Stimulated activated CD8-positive, alpha-beta memory T cell treated with anti-CD3 and anti-CD28 coated beads, Interleukin-15, amount 100 ng/mL, for 4 hours (primary cell): ENCODE measurements at places on chromosomes 13 and 19.

- no peak for DNase-seq
Observed at GRCh38 chr13:106464076-106464475, 71.4 kb downstream of the EFNB2 start.

DNA sequence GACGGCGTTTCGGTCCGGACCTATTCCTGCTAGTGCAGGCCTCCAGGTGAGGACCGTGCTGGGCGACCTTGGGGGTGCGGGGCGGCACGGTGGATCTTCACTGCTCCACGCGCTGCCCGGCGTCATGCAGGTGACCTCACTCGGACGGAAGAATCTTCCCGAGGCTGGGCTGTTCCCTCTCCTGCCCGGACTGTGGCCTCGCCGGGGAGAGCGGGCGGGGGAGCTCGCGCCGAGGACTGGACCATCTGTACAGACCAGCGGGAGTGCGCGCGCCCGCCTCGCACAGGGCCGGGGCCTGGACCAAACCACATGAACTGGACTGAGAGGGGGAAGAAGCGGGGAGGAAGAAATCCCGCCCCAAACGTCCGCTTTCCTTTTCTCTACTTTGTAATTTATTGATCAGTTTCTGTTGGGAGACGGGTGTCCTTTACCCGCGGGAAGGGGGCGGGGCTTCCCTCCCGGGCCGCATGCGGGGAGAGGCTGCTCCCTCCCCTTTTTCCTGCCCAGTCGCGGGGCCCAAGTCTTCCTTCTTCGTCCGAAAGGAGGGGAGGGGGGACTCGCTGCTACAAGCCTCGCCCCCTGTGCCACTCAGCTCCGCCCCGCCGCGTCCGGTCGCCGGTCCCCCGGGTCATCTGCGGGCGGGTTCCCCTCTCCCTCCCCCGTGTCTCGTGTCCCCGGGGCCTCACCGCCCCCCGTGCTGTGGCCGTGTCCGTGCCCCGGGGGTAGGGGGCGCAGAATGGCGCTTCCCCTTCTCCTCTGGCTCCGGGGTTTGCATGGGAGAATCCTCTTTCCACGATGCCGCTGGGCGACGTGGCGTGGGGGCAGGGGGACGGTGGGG lies 4.9 kb downstream of the HRC start:
- DNase-seq = no peak

DNA sequence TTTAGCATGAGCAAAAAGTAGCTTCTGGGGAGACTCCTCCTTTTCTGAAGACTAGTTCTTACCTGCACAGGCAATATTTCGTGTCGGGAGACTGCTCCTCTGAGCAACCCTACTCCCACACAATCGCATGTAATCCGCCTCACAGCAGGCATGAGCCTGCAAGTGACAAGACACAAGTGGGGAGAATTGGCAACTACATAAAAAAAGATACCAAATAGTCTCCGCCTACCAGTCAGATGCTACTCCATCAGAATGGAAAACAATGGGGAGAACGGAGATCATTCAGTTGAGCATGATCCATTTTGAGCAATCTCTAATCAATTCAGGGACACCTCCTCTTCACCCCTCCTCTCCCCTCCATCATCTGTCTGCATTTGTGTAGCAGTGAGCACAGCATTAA lies 321.0 kb downstream of the COG6 start:
- DNase-seq = no peak

DNA sequence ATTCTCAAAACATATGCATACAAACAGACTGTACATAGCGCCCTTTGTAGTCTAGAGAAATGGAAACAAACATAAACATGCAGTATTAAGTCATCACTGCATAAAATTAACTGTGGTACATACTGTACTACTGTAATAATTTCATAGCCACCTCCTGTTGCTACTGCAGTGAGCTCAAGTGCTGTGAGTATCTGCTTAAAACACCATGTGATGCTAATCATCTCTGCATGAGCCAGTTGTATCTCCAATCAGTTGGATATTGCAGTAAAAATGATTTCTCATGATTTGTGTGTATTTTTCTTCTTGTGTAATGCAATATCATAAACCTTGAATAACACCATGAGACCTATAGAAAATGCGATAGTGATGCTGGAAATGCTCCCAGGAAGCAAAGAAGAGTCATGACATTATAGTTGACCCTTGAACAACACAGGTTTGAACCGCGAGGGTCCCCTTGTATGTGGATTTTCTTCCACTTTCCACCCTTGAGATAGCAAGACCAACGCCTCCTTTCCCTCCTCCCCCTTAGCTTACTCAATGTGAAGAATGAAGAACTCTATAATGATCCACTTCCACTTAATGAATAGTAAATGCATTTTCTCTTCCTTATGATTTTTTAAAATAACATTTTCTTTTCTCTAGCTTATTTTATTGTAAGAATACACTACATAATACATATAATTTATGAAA lies 4.1 kb downstream of the TNFSF13B start:
- DNase-seq = no peak

GRCh38 chr19:16869331-16869972 lies 19.3 kb upstream of the F2RL3 start:
- DNase-seq = no peak

DNA sequence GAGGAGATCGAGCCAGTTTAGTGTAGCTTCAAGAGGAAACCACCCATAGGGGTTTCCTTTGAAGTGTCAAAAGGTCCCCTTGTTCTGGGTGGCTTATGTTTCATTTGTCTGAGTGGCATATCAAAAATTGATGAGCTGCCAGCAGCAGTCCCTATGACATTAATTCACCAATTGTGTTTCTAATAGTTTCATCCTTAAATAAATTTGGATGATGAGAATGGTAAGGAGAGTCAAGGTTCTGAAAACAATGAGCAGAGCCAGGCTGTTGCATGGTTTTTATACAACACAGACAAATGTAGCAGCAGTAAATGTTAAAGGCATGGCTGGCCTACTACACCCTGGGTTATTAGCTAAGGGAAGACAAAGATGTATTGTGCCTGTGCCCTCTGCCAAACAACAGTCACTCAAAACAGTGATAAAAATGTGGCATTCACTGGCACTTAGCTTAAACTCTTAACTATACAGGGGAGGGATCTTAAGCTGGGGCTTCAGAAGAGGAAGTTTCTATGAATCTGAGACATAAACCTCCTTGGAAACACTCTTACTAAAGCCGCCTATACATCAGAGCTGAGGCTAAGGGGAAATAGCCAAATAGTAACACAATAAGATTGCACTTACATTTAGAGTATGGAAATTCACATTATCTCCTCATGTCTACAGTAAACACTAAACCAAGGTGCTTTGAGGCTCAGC lies 200.5 kb downstream of the POU4F1 start:
- DNase-seq = no peak

DNA sequence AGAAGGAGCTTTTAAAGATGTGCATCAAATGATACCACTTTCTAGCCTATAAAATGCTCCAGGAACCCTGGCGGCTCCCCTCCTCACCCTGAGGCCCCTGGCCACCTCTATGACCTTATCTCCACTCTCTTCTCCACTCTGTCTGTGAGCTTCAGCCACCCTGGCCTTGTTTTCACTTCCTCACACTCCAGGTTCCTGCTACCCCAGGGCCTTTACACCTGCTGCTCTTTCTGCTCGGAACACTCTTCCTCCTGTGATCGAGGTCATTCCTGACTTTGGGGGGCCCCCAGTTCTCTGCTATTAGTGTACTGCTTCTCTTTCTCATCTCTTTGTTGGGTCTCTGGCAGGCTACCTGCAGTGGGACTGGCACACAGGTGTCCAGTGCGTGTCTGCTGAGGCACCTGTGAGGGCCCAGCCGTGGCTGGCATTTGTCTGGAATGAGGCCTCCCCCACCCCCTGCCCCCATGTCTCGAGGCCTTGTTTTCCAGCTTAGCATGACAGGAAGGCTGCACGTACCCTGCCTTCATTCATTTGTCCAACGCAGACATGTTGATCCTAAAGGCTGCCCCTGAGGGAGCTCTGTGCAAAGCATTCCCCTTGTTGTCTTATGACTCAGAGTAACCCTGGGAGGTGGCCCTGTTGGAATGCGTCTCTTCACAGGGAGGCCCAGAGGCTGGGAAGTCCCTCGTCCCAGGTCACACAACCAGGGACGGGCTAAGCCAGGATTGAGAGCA lies 2.3 kb downstream of the DDA1 start:
- DNase-seq = no peak

GRCh38 chr13:46267166-46267565 lies 55.4 kb downstream of the LRRC63 start:
- DNase-seq = no peak

GRCh38 chr13:66424422-66424821 lies 805.7 kb downstream of the PCDH9 start:
- DNase-seq = no peak

DNA sequence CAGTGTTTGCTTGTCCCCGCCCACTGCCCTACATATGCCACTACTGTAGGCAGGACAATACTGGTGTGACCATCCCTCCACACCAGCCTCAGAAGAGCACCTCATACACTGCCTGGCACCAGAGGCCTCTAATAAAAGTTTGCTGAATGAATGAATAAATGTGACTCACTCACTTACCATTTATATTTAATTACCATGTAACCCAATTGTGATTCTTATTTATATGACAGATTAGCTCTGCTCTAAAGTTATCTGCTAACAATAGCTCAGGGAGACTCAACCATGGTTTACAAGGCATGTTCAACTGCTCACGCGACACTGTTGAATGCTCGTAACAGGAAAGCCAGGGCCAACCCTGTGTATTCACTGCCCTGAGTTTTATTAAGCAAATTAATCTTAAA lies 66.0 kb upstream of the DOCK9 start:
- no peak for DNase-seq

- no peak for DNase-seq
Observed at GRCh38 chr13:59495299-59495698, 668.4 kb downstream of the DIAPH3 start.

DNA sequence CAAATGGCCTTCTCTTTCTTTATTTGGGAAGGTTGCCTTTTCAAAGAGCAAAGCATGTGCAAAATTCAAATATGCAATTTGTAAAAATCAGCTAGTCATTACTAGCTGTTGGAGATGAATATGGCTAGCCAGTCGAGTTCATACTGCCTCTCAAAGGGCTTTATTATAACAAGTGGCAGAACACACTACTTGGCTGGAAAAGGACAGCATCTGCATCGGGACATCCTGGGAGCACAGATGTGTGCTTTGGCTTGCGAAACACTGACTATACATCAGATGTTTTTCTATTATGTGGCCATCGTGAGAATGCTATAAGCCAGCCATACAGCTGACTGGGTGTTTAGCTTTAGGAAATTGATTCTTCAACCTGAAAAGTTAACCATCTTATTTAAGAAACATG lies 424.2 kb downstream of the KCTD12 start:
- DNase-seq = no peak

- no peak for DNase-seq
Observed at GRCh38 chr19:3573162-3573857, 566 bp downstream of the HMG20B start.

DNA sequence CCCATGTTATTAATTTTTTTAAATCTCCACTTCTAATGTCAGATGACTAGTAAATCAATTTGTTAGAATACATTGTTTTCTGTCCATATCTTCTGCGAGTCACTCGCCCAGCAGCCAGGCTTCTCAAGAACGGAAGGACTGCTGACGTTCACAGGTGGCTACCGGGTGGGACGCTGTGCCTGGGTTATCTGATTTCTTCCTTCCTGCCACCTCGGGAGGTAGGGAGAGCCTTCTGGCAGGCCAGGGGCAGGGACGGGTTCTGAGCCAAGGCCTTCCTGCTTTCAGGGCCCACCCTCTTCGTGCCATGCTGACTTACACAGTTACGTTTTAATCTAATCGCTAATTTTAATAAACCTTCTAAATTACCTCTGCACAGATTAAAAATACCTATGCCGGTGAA lies 7.9 kb upstream of the C1QTNF9 start:
- no peak for DNase-seq
